ENCODE measurements at places on chromosomes 5 and 9. TPM values are rescaled to one million over a fixed set of nuclear protein-coding genes. Genes with fewer than 3 reads are reported as not detected.

LRSAM1 gene
- 16.4 TPM for total RNA-seq

BAAT gene
- total RNA-seq, result not detected

PCDHB15 gene
- 10.7 TPM for total RNA-seq

EPB41L4A gene
- 9.7 TPM for total RNA-seq

ZNF483 gene
- 9.7 TPM for total RNA-seq
